ENCODE measurements at places on chromosomes 4 and X. TPM values are rescaled to one million over a fixed set of nuclear protein-coding genes. Genes with fewer than 3 reads are reported as not detected.

ASB5 gene
- polyA plus RNA-seq, result 133 TPM

- no peak for DNase-seq
Measured at GRCh38 chr4:125928652-125929051, 613.9 kb downstream of the FAT4 start.

- no peak for DNase-seq
Measured at GRCh38 chrX:151899622-151900021, 13.1 kb upstream of the MAGEA4 start.

ARX gene
- polyA plus RNA-seq, result 5.7 TPM

GRCh38 chrX:71128915-71129765 is 10.7 kb downstream of the MED12 start:
- no peak for DNase-seq

DNA sequence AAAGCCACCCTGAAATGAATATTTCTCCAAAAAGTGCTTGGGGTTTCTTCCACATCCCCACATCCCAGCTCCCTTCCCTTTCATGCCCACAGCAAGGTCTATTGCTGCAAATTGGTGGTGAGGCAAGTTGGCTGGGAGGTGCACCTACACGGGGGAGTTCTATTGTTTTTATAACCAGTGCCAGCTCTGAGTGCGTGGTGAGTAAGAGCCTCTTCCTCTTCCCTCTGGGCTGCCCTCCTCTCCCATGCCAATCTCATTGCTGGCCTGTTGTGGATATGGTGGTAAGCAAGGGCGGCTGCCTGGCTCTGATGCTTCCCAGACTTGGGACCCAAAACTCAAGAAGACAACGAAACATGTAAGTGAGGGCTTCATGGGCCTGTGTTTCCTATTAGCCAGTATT is 204.3 kb downstream of the SHROOM3 start:
- DNase-seq, result no peak

GRCh38 chr4:18676526-18676915 is 655.0 kb upstream of the LCORL start:
- DNase-seq, result no peak

DNA sequence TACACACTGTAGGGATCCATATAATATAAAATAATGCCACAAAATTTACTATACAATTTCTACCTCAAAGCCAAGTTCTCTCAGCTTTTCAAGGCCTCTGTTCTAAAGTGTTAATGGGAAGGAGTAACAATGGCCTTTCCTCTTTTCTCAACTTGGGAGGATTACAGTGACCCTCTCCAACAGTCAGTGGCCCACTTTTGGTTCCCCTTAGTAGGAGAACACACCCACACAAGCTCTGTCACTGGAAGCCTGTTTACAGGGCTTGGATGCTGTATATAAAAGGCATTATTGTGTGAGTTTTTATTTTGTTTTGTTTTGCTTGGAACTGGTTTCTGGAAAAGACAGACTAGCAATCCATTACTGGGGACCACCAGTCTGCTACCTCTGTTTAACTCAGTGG is 1.8 kb downstream of the ARHGEF6 start:
- DNase-seq, result no peak

ATP2B3 gene
- 0.80 TPM for polyA plus RNA-seq

GPRIN3 gene
- polyA plus RNA-seq, result 3.0 TPM

- DNase-seq, result no peak
Measured at GRCh38 chr4:146522869-146523205, 1.1 kb upstream of the SLC10A7 start.

DNA sequence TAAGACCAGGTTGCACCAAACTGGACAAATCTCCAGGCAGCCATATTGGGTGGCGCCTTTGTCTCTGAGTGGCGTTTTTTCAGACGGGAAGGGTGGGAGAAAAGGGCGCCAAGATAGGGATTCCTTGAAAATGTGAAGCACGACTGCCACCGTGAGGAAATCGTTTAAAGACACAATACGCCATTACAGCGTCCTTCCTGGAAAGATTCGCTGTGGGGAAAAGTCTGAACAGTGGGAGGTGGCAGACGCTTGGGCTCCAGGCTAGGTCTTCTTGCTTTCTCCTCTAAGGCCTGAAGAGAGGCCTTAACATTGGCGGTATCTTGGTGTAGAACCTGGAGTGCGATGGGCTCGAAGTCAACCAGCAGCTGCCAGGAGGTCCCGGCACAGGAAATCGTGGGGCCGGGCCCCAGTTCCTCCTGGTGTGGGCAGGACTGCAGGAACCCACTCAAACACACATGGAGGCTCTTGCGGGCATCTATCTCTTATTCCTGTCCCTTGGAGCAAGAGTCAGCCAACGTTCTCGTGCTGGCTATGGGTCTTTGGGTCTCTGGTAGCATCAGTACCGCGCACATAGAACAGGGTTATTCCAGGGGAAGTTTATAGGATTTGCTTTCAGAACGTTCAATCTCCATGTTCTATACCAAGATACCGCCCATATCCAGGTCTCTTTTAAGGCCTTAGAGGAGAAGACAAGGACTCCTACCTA is 208.8 kb downstream of the OR13H1 start:
- peak; percentile 92 for DNase-seq

- DNase-seq, result no peak
Measured at GRCh38 chrX:21800344-21800770, 39.1 kb upstream of the MBTPS2 start.

GRCh38 chr4:134078230-134078914 is 123.2 kb downstream of the PABPC4L start:
- DNase-seq, result no peak

DNA sequence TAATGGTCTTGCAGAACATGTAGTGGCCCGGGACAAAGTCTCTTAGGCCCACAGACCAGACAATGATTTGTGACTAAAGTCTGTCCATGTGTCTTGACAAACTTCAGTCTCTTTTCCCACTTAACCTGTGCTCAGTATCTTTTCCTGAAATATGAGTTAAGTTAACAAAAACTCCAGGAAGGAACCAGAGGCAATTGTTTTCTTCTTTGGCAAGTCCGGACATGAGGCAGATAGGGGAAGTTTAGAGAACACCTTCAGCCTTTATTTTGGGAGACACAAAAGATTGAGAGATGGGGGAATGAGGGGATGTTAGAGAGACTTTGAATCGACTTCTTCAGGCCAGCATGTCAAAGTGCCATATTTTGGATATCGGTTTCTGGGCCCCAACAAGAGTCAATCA is 80.2 kb upstream of the FRMPD4 start:
- no peak for DNase-seq

DNA sequence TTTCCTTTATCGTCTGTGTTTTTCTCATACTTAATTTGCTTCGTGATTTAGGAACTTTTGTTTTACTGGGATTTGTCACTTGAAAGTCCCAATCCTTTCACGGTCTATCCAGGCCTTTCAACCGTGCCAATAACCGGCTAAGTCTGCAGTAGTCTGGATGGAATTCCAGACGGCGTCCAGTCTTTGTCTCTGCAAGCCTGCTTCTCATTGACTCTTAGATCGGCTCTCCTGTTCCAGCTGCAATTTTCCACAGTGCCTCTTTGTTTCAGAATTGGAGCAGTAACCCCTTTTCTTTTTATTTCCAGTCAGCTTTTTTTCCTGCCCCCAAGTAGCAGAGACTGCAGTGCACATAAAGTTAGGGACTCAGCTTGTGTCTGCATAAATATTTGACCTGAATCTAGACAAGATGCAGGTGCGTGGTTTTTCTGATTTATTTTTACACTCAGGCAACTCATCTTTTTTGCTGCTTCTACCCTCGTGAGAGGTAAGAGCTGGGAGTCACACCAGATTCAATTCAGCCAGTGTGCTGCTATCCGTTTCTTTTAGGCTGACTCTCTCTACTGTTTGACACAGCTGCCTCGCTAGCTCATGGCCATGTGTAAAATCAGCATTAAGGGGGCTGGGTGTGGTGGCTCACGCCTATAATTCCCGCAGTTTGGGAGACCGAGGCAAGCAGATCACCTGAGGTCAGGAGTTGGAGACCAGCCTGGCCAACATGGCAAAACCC is 37.4 kb upstream of the DHRSX start:
- no peak for DNase-seq

- no peak for DNase-seq
Measured at GRCh38 chr4:125131891-125132680, 182.7 kb upstream of the FAT4 start.

DNA sequence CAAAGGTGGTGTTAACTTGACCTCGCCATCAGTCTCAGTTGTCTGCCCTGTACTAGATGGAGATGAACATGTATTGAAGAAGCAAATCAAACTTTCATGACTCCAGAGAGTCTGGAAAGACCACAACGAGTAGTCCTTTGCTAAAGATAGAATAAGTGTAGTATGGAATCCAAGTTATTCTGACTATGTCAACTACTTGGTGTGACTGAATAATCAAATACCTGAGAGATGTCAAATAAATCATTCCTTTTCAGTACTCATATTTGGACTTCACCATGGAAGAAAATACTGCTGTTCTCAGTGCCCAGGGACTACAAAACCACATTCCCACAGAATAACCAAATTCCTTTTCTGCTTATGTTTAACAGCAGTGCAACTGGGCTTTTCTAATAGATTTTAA is 161.2 kb upstream of the SPRY1 start:
- DNase-seq, result no peak

MAGEB10 gene
- not detected for polyA plus RNA-seq

DNA sequence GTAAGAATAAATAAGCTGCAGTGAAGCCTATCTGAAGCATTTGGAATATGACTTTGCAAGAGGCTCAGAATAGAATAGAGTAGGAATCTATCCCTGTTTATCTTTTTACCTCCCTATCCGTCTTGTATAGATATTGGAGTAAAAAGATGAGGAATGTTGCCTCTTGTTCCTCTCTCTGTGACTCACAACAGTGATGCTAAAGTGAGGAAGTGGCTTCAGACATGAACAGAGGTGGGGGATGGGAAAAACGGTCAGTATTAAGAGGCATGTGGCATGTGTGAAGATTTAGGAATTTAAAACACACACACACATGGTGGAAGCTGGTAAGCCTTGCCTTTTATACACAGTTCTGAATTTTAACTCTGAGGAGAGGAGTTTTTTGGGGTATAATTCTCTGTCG is 3.8 kb upstream of the DCAF4L1 start:
- no peak for DNase-seq

GRCh38 chrX:137432609-137433008 is 133.3 kb upstream of the ZIC3 start:
- no peak for DNase-seq

HHIP gene
- polyA plus RNA-seq, result 3.9 TPM

DNA sequence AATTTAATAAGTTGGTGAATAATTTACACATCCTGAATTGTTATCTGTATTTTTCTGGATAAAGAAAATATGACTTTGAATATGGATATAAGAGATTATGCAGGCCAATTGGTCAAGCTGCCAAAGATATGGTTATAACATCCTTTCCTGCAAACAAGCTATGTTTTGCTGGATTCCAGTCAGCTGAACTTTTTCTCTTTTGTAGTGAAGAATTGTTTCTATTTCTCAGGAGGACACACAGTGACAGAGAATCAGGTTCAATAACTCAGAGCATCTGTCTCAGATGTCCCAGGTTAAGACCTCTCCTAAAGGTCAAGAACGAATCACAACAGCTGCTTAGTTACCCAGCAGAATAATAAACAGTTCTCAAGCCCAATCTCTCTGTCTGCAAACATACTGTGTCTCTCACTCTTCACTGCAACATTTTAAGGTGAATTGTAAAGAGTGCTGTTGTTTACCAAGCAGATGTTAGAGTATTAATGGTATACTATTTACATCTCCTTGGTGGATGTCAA is 189.5 kb upstream of the ANKRD50 start:
- DNase-seq, result no peak

DNA sequence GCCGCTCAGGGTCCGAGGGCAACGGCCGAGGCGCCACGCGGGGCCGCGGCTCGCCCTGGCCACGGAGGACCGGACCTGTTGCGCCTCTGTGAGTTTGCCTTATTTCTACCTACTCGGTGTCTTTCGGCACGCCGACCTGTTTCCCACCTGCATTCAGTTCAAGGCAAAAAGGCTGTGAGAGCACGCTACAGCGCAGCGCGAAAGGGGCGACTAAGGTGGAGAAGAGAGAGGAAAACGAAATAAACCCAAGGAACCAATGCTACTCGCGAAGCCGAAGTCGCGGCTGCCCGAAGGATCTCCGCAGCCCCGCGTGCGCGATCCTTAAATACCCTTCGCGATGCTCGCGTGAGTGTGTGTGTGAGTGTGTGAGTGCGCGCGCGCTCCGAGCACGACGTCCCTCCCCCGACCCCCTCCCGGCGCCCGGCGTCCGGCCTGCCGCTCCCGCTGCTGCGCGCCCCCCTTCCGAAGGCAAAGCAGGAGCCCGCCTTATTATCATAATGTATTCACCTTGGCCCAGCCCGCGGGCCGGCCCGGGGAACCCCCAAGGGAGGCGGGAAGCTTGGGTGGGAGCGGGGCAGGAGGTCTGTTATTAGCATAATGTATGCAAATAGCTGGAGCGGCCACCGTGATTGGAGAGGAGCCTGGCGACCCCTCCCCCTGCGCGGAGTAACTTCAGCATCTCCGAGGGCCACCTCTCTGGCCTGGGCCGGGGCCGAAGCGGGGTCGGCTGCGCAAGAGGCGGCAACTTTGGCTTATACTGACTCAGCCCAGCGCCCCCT is at the start of gene COL25A1:
Gene COL25A1, minus strand, starts transcription at position 298 of the 779 bp plus-strand sequence.
- DNase-seq, result no peak

SFRP2 gene
- 35.7 TPM for polyA plus RNA-seq

GRCh38 chr4:4859799-4860599 is 534 bp downstream of the MSX1 start:
- DNase-seq, result no peak

SPATA18 gene
- 1.9 TPM for polyA plus RNA-seq

GRCh38 chrX:149961572-149961971 is 23.3 kb upstream of the EOLA2 start:
- no peak for DNase-seq

DNA sequence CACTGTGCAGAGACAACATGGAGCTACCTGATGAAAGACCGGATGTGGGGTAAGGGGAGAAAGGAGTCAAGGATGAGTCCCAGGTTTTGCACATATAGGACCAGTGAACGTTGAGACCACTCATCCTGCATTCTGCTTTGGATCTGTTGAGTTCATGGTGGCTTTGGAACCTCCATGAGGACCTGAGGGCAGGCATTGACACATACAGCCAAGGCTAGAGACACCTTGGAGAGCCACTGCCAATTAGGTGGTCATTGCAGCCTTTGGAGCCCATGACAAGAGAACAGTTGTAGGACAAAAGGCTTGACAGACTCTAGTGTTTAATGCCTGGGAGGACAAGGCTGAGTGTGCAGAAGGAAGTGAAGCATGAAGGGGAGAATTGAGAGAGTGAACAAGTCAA is 87.9 kb downstream of the STK32B start:
- no peak for DNase-seq

- no peak for DNase-seq
Measured at GRCh38 chr4:101288365-101289145, 58.8 kb downstream of the PPP3CA start.

DNA sequence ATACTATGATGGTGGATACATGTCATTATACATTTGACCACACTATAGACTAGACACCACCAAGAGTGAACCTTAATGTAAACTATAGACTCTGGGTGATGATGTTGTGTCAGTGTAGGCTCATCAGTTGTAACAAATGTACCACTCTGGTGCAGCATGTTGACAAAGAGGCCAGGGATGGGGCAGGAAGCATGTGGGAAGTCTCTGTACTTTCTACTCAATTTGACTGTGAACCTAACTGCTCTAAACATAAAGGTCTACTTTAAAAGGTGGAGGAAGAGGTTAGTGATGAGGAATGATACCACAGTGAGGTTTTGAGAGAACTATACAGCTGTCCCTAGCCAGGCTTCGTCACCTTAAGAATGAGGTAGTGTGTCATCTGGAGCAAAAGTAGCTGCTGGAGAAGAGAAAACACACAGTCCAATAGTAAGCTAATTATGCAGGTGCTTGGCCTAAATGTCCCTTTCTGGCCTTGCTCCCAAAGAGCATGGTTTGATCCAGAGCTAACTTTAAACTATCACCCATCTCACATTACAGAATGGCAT is 38.4 kb downstream of the GRSF1 start:
- no peak for DNase-seq

- no peak for DNase-seq
Measured at GRCh38 chr4:82499738-82500434, 61.9 kb downstream of the TMEM150C start.

SOX3 gene
- 0.10 TPM for polyA plus RNA-seq
